ENCODE measurements at places on chromosomes 4 and X.

DNA sequence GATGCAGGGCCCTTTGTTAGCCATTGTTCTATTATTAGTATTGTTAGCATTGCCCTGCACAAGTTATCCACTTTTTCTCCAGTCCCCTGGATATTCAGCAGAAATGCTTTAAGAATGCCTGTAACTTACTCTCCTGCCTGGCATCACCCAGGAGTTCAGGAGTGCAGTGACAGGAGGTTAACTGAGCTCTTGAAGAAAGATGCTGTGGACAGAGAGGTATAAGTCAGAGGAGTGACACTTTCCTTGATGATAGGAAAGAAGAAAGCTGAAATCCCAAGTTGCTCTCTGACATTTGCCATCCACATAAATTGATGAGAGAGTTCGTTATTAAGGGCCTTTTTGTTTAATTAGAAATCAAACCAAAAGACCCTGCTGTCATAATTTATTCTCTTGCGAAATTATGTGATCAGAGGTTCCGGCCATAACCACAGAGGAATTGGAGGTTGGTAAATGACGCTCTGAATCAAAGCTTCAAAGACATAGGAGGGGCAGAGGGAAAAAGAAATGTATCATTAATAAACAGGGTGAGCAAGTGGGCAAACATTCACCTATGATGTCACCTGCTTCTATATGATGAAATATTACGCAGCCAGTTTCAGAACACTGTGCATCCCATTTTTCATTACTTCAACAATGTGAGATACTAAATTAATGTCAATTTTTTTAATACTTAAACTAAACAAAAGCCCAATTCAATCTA lies 230.2 kb upstream of the JADE1 start:
- no peak for DNase-seq

- DNase-seq, result no peak
These were observed 63.3 kb downstream of the GPAT3 start for GRCh38 chr4:83599183-83599582.

DNA sequence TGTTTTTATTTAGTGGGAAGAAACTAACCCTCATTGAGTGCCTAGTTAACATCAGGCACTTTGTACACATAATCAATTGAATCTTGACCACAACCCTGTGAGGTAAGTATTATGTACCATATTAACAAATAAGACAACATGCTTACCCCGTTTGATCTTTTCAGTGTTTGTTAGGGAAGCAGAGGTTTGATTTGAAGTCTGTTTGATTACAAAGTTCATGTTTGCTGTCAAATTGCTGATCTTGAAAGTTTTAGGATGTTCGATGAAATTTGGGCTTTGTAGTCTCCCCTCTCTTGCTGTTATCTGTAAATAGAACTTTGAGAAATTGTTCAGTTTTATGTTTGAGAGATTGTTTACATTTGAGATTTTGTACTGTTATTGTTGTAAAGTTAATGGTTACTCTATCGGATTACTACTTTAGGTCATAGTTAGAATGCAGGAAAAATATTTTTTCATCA lies 13.4 kb upstream of the ADH4 start:
- no peak for DNase-seq

- no peak for DNase-seq
These were observed 81.8 kb upstream of the SMARCA5 start for GRCh38 chr4:143431526-143432257.

DNA sequence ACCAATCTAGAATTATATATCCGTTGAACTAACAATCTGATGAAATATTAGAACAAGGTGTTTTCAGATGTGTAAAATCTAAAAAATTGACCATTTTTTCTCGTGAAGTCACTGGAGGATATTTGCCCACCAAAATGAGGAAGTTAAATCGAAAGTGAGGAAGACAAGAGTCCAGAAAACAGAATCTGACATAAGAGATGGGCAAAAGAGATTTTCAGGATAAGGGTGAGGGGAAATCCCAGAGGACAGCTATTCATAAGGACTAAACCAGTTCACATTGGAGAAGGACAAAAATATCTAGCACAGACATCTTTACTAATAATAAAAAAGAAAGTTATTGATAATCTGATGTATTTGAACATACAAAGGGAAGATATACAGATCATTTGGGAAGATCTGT lies 18.7 kb upstream of the ALG13 start:
- DNase-seq, result no peak

GRCh38 chr4:89899152-89899551 lies 4.5 kb downstream of the MMRN1 start:
- no peak for DNase-seq

DNA sequence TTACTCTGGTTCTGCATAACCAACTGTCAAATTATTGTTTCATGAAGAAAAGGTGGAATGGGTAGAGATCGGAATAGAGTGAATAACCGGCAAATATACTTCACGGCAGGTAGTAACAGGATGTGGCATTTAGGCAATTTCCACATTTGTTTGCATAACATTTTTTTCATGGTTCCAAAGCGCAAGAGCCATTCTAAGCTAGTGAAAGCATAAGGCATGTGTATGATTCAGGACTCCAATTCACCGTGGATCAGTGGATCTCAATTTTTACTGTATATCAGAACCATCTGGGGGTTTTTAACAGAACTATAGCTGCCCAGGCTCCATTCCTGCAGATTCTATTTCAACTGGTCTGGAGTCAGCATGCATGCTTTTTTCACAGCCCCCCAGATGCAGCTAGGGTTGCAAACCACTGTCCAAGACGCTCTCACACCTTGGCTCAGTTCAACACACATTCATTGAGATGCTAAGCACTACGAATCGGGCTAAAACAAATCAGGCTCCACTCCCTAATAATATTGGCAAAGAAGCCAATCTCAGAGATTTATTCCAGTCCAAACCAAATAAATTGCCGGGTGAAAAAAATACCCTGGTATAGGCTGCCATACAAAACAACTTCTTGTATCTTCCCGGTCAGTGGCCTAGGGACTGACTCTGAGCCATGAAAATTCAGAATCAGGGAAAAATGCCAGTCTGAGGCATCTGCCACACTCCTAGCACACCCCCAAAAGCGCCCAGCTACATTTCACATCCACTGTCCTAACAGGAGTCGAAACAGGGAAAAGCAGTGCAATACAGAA lies 30.0 kb downstream of the AFAP1 start:
- no peak for DNase-seq
